ENCODE measurements at places on chromosomes 12 and 14.

DNA sequence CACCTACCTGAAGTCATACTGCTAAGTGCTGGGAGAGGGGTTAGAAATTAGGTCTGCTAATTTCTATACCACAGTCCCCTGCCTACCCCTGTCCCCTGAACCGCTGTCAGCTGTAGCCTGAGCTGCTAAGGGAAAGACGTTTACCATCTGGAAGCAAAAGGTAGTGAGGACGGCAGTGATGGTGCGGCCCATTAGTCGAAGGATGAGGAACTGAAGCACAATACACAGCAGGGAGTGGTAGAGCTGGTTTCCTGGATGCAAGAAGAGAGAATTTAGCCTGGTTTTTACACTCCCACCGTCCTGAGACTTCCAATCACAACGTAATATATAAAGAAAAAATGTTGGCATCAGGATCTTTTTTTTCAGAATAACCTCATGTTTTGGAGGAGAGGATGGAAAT lies 11.8 kb downstream of the EMG1 start:
- no peak for DNase-seq

DNA sequence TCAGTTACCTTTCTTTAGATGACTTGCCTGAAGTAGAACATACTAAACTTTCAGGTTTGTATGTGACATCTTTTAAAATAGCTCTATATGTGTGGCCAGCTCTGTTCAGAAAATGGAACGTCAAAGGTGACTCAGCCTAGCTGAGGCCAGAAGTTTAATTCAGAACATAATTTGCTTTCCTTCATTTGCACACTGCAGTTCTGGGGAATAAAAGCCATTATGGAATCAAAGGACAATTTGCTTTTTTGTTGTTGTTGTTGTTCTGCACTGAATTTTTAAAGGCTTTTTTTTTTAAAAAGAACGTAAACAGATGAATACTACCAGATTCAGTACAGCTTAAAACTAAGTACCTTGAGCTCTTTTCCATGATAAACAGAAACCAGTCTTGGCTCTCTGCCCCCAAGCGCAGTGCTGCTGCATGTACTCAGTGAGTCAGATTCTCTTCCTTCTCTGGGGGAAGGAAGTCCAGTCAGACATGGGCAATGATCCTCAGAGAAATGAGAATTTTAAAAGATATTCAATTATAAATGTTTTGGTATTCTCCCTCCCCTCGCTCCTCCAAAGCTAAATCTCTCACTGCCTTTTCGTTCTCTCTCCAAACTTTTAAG lies 644.2 kb downstream of the NOVA1 start:
- DNase-seq, result no peak

GRCh38 chr14:97149775-97150174 lies 352.6 kb downstream of the VRK1 start:
- no peak for DNase-seq

DNA sequence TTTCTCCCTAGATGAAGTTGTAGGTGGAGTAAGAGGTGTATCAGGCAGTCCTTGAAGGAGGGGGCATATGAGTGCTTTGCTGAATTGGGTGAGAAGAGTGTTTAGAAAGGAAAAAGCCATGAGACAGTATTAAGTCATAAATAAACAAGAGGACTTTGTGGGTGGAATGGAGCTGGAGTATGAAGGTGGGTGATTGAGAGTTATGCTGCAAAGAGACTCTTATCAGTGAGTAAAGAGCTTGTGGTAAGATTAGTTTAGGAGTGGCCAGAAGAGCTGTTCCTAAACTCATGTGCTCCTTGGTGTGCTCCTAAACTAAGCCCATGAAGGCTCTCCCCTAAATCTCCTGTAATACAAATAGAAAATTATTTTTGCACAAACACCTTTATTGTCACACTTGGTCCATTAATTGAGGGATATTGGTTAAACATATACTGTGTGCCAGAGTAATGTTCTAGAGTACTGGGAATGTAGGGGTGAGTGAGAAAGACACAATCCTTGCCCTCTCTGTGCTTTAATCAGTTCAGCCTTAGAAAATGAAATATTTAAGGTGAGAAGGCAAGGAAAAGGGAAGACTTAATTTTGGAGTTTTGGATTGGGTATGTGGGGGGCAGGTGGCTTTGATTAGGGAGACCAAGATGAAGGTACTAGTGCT lies 9.8 kb downstream of the CHPT1 start:
- DNase-seq, result no peak

DNA sequence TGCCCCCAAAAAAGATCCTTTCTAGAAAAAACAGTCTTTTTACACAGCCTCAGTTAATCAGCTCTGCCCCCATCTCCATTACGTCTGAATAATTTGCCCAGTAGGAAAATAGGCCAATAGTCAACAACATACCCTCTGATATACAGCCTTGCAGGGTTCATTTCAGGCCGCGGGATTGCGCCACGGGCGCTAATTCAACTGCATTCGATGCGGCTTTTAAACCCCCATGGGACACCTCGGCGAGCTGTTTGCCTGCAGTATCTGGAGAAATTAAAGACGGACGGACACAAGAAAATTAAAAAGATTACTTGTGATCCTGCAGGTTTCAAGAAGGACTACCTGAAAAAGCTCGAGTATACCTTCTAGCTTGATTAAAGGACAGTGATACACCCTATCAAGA lies 36.1 kb downstream of the ERP29 start:
- DNase-seq, result no peak

DNA sequence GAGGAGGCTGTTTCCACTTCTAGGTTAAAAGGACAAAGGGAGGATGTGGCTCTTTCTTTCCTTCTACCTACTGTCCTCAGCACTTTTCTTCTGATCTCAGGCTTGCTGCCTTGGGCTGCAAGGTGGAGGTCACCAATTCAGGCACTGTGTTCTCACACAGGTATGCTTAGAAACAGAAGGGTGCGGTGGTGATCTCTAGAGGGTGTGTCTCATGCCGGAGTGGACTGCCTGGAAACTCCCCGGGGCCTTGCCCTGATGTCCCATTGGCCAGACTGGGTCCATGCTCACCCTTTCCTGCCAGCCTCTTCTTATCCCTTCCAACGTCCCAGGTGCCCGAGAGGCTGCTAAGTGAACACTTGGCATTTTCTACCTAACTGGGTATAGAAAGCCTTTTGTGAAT lies 1197.6 kb downstream of the AACS start:
- no peak for DNase-seq
